Urinary bladder (tissue), 4 donors: ENCODE measurements at places on chromosomes 5 and 9.

DNA sequence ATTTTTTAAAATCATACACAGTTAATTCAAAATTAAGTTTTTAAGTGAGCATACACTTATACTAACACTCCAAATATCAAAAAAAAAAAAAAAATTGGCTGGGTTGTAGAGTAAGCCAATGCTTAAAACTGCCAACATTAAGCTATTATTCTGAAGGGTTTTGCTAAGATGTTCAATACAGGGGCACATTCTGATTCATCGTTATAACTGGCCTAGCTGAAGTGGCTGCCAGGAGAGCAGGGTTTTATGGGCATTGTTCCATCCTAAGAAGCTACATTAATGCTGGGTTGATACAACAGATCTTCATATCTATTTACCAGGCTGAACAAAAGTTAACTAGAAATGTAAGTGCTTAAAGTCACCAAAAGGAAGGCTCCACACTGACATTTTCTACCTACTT, 13.4 kb downstream of the ELAVL2 start:
- no peak for DNase-seq

DNA sequence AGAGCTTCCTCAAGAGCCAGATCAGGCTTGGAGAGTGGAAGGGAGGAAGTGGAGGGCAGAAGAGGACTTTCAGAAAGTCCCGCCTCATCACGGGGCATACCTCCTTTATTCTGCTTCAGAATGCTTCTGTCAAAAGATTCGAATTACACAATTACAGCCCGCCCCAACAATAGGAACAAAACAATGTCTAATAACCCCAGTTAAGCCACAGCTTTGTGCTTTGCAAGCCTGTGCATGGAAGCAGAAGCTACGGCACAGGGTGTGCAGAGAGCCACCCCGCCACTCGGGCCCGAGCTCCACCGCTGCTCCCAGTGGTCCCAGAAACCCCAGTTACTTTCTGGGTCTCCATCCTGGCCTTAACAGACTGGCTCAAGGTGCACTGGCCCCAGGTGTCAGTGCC, 23.5 kb downstream of the HNRNPH1 start:
- DNase-seq = no peak

GRCh38 chr5:79032031-79032695, 37.3 kb downstream of the DMGDH start:
- DNase-seq = no peak

- DNase-seq = no peak
These were observed 41.1 kb upstream of the GADD45G start for GRCh38 chr9:89563571-89564345.

DNA sequence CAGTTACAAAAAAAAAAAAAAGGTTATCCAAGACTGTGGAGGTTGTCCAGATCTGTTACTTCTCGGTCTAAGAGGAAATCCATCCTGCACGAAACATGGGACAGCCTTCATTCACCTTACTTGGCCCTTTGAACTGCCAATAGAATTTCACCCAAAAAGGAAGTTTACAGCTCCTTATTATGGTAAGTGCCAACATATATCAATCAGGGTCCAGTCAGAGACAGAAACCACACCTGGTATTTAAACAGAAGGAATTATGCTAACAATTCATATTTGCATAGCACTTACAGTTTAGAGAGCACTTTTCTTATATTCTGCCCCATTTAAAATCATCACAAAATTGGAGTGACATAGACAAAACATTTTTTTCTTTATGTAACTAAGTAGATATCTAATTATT, 93.6 kb upstream of the PTPN3 start:
- no peak for DNase-seq

DNA sequence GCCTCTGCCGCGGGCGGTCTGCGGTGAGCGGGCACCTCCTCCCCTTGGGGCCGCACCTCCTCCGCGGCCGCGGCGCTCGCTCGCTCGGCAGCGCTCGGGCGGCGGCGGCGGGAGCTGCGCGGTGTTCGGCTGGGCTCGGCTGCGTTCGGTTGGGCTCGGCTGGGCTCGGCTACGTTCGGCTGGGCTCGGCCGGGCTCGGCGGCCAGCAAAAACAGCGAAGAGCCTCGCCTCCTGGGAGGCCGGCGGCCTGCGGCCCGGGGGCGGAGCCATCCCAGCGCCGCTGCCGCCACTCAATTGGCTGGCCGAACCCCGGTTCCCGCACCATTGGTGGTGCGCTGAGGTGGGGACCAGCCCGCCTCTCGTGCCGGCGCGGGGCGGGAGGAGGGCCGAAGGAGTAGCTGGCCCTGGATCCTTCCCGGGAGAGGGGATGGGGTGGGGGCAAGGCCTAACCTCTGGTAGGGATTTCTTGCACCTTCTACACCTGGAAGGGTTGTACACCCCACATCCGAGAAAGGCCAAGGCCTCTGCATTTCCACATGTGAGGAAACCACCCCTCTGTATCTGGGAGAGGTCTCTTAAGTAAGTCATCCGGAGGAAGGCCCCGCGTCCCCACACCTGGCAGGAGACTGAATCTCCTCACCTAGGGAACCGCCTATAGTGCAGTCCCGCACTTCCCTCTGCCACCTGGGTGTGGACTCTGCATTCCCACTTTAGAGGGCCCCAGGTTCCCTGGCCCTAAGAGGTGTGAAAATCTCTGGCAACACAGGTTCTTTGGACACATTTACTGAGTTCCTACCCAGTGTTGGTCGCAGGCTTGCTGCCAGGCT, at the start of gene ENHO:
Gene ENHO (minus strand): TSS at position 20 of the 827 bp plus-strand sequence. CDS start 1,295 bp downstream, outside the sequence.
- DNase-seq = peak; percentile 49

GRCh38 chr9:121784731-121785411, 133.4 kb downstream of the DAB2IP start:
- no peak for DNase-seq

GRCh38 chr9:123232332-123232731, 36.1 kb downstream of the STRBP start:
- DNase-seq = no peak

DNA sequence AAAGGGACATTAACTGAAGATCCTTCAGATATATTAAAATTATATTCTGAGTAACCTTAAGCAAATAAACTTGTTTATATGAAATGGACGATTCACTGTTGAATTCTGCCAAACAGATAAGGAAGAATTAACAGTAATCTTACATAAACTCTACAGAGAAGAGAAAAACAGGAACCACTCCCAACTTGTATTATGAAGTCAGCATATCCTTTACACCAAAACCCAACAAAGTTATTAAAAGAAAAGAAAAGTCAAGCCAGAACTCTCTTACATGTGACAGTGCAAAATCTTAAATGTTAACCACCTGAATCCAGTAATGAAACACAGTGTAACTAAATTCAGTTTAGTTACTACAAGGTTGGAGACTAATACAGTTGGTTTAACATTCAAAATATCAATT, 185.8 kb downstream of the DEPDC1B start:
- no peak for DNase-seq

GRCh38 chr5:154311362-154311761, 120.8 kb downstream of the GALNT10 start:
- no peak for DNase-seq

- DNase-seq = no peak
These were observed 106.0 kb upstream of the LRRTM2 start for GRCh38 chr5:138981131-138981530.

DNA sequence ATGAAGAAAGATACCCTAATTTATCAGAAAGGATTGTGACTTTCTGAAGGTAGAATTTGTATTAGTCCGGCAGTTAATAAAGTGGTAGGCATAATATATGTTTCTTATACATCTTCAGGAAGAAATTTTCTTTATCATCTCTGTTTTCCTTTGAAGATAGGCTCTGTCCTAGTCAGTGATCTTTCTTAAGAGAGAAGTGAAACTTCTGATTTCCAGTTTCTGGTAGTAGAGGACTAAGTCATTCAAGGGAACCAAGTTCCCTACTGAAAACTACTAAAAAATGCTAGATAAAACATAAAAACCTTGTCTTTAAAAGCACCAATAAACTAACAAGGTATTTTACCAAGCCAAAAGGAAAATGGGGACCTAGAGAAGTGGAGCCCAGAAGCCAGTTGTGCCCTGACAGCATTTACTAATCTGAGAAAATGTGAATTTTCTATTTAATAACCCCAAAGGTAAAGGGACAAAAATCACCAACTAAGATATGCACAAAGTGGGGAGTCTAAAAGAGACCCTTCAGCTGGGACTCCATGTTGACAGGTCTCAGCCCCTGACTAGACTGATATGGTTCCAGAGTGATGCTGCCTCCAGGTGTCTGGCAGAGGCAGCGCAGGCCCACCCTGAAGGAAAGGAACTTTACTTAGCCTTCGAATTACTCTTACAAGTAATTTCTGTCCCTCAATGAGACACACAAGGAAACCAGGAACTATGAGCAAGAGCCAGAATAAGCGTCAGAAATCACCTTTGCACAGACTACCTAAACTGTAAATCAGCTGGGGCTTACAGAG, 72.7 kb downstream of the FAM78A start:
- no peak for DNase-seq

DNA sequence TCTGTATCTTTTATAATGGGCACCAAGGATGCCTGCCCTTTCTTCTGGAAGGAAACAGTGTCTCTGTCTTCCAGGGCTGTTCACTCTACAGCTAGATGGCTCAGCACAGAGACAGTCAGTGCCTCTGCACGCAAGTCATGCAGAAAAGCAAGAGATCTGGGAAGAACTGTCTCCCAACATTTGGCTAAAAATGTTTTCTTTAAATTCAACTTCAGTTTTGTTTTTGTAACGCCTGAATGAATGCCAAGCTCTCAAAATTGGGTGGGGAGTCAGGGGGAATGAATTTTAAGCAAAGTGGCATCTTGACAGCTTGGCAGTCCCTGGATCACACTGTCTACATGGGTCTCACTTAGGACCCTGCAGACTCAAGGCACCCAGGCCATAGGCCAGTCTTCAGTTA, 12.6 kb downstream of the OLFML2A start:
- DNase-seq = no peak

GRCh38 chr5:75951716-75952115, 131.5 kb upstream of the SV2C start:
- no peak for DNase-seq

GRCh38 chr9:92299116-92299515, 5.6 kb upstream of the IARS1 start:
- DNase-seq = no peak

DNA sequence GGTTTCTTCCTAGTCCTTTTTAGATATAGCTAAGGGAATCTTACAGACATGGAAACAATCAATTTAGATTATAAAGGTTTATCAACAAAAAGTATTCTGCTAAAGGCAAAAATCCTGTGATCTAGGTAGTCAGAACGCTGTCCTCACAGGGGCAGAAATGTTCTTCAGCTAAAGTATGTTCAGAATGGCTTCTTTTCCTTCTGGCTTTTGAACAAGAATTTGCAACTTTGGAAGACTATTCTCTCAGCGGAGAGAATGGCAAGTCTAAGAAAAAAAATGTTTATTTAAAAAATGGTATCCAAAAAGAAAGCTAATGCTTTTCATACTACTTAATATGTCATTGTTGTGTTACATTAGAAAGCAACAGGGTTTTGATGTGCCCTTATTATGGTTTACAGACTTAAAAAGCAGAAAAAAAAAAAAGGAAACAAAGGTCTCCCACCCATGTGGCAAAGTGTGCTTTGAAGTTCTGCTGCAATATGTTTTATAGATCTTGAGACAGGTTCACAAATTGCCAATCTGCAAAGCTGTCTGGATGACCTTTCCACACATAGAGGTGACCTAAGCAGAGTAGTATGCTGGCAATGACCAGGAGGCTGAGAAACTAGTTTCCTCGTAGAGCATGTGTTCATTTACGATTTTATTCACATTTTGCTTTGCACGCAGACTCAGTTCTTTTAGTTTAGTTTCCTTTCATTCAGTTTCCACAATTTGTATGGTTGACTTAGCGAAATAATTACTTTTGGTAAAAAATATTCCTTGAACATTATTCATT, 45.1 kb upstream of the PJA2 start:
- DNase-seq = no peak

DNA sequence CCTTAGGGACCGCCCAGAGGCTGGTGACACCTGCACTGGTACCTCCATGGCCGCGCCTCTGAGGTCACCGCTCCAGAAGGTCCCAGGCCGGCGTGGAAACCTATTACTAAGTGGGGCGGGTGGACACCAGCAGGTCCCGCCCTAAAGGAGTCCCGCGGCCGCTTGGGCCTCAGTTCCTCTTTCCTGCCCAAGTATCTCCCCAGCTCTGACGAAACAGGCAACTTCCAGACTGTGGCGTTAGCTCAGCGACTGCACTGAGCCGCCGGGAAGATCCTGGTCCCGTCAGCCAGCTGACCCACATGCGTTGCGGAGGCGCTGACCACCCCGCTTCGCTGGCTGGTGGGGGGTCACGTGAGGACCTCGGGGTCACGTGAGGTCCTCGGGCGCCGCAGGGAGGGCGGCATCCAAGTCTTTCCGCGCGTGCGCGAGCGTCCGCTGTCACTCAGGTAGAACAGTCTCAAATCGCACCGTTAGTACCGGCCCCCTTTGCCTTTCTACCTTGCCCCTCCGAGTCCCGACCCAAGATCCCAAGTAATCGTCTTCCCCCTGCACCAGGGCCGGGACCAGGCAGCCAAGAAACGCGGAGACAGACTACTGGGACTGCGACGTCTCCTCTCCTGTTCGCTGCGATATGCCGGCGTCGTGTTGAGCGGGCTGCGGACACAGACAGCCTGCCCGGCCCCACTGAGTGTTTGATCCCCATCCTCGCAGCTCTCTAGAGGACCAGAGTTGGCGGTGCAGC, 53.7 kb upstream of the KDM4C start:
- DNase-seq = peak; percentile 57

DNA sequence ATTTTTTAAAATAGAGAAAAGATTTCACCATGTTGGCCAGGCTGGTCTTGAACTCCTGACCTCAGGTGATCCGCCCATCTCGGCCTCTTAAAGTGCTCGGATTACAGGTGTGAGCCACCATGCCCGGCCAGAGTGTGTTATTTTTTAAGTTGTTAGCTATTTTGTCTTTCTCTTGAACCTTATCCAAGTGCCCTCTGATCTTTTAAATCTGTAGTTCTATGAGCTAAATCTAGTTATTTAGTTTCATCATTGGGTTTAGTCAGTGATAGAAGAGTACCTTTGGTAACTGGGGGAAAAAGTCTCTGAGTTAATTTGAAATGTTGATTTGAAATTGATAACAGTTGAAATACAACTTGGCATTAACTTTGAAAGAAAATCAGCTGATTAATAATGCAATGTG, 88.3 kb downstream of the NNT start:
- DNase-seq = no peak

GRCh38 chr5:135609981-135610380, 31.2 kb upstream of the CXCL14 start:
- DNase-seq = no peak

- DNase-seq = no peak
These were observed 492 bp downstream of the TENT2 start for GRCh38 chr5:79612667-79613198.

DNA sequence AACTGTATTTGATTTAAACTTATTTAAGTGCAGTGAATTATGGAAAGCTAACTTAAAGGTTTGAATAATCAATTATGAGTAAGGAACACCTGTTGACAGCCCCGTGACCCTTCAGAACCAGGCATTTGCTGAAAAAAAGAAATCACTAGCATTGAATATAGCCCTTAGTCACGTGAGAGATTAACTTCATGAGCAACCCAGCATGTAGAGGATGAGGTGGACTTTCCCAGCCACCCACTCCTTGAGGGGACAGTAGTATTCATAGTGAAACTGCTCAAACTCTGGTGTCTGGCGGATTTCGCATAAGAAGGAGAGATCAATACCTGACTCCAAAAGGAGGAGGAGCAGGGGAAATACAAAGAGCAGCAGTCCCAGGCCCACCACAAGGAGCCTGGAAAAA, 184.8 kb upstream of the RASEF start:
- no peak for DNase-seq

- no peak for DNase-seq
These were observed 31.1 kb downstream of the TUT7 start for GRCh38 chr9:86322973-86323644.
